ENCODE measurements at places on chromosomes 1 and 21.
A peak's percentile ranks its signal among the peaks of the same experiment; 100 is the strongest.

- peak; percentile 39 for DNase-seq
These were observed 21.8 kb downstream of the FCRL3 start for GRCh38 chr1:157678721-157679120.

DNA sequence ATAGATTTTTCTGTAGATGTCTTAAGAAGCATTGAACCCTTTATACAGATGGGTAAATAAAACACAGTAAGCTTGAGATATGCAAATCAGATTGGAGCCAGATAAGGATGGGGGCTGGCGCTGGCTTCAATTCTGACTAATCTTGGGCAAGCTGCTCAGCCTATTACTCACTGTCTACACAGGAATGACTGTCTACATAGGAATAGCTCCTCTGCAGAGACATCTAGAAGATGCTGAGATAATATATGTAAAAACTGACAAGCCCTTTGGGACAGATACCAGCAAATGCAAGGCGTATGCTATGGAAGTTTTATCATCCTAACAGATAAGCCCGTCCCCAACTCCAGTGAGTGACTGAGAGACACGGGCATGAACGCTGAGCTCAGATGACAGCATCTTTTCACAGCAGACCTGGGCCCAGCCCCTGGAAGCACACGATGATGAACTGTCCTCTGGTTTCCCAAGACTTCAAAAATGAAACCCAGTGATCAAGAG is 1.7 kb downstream of the CLDN14 start:
- peak; percentile 95 for DNase-seq

DNA sequence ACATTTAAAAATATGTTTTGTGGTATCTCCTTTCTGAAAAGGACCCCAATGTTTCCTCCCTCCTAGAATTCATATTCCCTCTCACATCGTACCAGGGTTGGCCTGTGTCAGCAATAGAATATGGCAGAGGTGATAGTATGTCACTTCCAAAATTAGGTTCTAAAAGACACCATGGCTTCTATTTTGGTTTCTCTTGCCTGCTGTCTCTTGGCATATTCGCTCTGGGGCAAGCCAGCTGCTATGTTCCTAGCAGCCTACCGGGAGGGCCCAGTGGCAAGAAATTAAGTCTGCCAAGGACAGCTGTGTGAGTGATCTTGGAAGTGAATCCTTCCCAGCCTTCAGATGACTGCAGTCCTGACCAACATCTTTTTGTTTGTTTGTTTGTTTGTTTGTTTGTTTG is 92.9 kb upstream of the PPM1J start:
- DNase-seq: no peak

- peak; percentile 32 for DNase-seq
These were observed 220.1 kb upstream of the KCNK2 start for GRCh38 chr1:214862421-214862820.

Measured in epithelial cell of esophagus (primary cell).